RKO (cell line): ENCODE measurements at places on chromosomes 1 and 21.

GRCh38 chr1:225422795-225423517 is 4.9 kb downstream of the LBR start:
- DNase-seq = no peak

DNA sequence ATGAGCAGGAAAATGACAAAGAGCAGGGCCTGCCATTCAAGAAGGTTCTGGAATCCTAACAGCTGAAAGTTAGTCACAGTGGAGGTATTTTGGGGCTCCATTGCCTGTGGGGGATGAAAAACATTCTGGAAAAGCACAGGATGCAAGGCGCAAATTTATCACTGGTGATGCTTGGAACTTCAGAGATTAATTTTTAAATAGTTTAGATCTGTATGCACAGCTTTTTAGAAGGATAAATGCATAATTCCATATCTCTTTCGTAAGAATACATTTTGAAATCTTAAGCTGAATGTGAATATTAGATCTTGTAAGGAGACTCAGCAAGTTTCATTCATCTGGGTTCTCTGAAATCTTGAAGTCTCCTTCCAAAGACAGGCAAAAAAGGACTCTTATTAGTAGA is at the start of gene OR11L1:
OR11L1 (minus strand) TSS at position 101 of the 400 bp plus-strand sequence; CDS start at position 101, 0 bp downstream.
- DNase-seq = no peak

DNA sequence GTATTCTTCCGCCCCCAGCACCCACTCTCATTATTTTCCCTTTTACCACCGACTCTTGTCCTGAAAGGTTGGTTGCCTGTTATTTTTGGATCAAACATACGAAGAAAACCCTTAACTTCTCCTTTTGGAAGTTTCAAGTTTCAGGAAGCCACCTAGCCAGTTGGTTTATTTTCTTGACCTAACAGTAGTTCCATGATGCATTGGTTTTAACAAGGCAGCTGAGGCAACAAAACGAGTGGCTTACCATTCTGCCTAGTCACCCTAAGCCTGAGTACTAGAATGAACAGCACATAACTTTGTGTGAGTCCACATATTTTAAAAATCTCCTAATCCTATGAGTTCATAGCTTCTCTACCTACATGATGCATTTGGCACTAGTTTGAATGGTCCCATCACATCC is 28.9 kb downstream of the OLFM3 start:
- no peak for DNase-seq

DNA sequence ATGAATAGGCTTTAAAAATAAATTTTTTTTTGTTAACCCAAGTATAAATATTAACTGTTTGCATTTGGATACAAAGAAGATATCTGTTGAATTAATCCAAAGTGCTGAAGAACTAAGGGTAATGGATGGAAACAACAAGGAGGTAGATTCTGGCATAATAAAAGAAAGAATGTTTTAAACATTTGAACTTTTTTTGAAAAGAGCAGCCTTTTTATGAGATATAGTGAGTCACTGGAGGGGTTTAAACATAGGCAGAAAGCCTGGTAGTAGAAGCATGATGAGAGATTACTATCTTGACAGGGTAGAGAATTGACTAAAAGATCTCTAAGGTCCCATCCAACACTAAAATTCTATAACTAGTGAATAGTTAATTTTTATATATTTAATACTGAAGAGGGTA is 2.7 kb downstream of the MIER1 start:
- peak; percentile 76 for DNase-seq

DNA sequence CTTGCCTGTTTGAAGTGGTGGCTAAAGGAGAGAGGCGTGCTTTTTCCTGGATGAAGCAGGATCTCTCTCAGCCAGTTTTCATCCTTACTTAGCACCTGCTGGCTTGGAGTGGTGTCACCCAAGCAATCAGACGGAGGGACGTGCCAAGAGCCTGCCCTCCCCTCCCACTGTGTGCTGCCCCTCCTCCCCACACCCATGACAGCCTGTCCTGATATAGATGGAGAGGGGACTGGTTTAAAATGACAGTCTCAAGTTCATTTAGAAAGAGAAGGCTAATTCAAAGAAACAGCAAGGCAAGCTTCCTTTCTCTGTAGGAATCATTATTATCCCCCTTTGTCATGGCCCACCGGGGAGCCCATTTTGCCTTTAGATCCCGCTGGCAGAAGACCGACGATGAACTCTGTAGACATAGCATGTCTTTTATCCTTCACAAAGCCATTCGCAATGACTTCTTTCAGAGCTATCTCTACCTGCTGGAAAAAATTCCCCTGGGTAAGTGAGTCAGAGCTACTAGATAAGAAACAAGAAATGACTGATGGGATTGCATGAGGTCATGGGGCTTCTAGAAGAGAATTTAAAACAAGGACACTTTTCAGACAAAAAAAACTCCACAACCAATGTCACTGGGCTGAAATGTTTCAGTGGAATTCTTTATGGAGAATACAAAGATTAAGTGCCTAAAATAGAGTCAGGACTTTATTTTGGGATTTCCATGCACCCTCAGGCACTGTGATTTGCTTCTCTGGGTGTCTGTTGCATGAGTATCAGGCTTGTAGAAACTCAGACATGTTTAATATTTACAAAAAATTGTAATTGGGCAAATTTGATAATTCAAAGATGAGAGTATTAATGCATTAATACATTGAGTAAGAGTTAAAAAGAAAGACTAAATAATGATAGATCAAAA is at the start of gene NTMT2:
NTMT2 (plus strand) TSS at position 190 of the 907 bp plus-strand sequence; CDS start at position 339, 149 bp downstream.
- DNase-seq = no peak

DNA sequence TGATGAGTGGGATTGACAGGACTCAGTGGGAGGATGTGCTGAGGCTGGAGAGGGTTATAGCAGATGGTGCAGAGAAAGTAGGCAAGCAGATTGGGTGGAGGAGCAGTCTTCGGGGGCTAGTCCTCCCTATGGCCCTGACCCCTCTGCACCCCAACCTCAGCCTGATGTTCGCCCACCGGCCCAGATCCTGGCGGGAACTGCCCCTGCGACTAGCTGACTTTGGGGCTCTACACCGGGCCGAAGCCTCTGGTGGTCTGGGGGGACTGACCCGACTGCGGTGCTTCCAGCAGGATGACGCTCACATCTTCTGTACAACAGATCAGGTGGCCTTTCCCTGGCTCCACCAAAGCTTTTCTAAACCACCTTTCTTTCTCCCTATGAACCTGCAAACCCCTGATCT is 9.6 kb upstream of the ECM1 start:
- DNase-seq = no peak

DNA sequence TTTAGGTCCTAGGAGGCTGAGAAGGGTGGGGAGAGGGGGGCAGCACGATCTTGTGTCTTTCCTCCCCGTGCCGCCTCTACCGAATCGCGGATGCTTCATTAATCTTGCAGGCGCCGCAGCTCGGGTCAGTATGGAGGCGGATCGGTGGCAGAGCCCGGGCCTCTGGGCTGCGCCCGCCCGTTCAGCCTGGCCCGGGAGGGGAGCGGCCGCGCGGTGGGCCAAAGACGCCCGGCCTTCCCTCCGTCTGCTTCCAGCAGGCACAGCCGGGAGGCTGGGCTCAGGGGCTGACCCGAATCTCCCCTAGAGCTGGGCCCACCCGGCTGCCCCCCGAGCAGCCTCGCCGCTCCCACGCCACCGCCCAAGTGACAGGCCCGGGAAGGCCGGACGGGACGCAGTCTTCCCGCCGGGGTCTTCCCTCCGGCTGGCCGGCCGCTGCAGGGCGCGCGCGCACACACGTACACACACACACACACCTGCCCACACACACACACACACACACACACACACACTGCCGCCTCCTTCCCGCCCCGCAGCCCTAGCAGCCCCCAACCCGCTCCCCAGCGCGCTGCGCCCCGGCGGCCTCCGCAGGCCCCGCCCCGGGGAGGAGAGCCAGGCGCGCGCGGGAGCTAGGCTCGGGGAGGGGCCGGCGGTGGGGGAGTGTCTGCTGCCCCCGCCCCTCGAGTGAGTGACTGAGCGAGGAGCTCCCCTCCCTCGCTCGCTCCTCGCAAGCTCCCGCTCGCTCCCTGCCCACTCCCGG is at the start of gene C1orf21:
C1orf21 (plus strand) TSS at position 718 of the 757 bp plus-strand sequence. CDS start 90,481 bp downstream, outside the sequence.
- peak; percentile 83 for DNase-seq

GRCh38 chr1:84708031-84708430 is 17.8 kb upstream of the SSX2IP start:
- DNase-seq = no peak

DNA sequence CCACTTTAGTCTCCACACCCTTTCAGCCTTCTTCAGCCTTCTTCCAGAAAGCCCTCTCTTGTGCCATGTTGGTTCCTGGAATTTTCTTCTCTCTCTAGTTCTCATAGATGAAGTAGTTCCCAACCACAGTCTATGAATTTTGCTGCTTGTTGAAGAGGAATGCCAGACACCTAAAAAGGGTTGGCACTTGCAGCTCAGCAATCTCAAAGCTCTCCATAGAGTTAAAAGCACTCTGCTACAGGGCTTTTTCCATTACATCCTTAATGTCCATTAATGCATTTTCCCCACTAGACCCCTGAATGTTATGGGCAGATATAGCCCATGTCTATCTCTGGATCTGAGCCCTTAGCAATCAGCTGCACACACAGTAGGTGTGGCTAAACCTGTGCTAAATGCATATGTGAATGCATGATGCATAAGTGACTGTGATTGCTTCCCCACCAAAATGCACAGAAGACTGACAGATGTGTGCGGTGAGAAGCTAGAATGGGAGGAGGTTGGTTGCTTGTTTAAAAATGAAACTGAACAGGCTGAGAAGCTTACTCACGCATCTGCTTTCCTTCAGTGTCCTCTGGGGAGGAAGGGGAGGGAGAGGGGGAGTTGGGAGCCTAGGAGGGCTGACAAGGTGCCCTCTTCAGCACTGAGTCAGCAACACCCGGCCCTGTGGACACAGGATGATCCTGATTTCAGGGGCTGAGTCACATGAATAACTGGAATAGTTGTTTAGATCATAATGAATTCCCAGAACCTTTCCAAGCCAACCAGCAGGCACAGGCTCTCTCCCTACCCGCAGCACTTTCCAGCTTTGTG is 146.1 kb upstream of the FGGY start:
- DNase-seq = peak; percentile 99

DNA sequence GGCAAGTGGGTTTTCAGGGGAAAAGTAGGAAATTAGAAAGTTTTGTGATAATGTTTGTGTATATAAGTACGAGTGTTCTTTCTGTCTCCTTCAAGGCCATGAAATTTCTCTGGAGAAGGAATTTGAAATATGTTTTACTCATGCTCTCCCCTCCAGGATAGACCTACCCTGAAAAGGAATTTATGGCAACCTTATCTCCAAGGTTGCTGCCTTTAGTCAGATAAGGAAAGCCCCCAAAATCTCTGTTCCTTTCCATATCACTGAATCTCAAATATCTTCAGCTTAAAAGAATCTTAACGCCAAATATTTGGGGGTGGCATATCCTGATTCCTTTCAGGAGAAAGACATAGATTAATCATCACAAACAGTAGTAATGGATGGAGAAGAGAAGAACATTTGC is 499 bp upstream of the C4BPB start:
- DNase-seq = no peak

DNA sequence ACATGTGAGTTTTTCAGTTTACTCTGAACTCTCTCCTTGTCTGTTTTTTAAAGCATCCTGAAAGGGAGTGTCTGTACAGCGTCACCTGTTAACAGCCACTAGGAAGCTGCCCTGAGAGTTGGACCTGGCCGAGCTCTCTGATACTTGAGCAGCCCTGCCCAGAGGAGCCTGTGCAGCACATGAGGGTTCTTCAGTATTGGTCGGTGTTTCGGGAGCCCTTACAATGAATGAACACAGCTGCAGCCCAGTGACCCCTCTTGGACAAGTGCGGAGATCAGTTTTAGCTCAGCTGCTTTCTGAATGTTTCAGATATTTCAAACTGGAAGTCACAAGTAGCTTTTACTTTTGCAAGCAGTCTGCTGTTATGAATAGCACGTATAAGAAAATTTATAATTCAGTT is 39.2 kb downstream of the ADARB1 start:
- no peak for DNase-seq

DNA sequence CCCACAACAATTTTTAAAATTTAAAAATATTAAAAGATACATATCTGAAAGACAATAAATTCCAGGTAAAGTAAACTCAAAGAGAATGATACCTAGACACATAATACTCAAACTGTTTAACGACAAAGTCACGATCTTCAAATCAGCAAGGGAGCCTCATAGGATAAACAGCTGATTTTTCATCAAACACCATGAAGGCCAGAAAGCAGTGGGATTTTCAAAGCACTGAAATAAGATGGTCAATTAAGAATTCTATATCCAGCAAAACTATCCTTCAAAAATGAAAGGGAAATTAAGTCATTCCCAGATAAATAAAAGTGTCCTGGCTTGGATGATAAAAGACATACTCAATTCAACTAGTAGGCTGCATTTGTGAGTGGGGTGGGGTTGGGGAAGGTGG is 100.5 kb downstream of the TIAM1 start:
- DNase-seq = no peak

DNA sequence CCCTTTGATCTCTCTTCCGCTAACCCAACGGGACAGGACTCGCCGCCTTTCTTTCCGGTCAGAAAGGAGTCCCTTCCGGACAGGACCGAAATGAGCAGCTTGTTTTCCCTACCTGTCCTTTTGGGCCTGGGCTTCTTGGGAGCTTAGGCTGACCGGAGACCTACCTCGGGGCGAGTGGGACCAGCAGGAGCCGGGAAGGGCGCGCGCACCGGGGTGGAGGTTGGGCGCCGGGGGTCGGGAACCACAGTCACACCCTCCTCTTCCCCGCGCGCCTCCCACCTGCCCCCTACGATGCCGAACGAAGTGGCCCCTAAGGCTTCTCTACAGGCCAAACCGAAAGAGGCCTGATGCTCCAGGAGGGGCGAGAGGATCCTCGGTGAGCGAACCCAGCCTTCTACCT is 95.2 kb downstream of the PRKAB2 start:
- no peak for DNase-seq
